ENCODE measurements at places on chromosomes 11 and 22. TPM values are rescaled to one million over a fixed set of nuclear protein-coding genes. Genes with fewer than 3 reads are reported as not detected.

AIFM3 gene
- total RNA-seq: 1.5 TPM

TSPAN18 gene
- 1.9 TPM for total RNA-seq

VSIG2 gene
- not detected for total RNA-seq

C11orf91 gene
- total RNA-seq: not detected

KRTAP5-7 gene
- total RNA-seq: not detected

KRTAP5-2 gene
- total RNA-seq: not detected

POU2AF2 gene
- not detected for total RNA-seq

DNA sequence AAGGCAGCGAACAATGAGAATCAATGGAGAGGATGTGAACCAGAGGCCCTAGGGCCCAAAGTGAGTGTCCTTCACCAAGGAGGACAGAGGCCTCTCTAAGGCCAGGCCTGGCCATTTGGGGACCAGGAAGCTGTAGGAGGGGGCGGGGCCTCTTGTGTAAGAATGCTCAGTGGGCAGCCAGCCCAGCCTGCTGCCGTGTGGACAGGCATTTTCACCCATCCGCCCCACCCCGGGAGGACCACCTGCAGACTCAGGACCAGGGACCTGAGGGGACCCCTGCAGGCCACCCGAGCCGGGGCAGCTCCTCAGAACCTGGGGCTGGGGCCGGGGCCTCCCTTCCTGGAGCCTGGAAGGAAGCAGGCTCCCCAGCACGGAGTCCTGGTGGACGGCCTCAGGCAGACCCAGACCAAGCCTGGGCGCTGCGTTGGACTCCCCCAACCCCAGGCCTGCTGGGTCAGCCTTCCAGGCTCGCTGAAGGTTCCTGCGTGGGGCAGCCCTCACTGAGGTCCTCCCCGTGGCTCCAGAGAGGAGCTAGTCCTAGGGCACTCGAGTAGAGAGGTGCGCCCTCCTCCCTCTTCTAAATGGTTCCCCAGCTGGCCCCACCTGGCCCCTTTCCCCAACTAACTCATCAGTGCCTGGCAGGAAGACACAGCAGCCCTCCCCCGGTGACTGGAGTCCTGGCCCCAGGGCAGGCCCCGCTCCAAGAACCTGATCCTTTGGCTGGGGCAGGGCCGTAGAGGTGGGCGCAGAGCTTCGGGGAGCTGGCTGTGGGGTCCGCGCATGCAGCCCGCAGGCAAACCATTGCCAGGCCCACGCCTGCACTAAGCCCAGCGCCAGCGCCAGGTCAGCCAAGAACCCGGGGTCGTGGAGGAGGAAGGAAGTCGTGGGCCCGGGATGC is 1.5 kb upstream of the TRABD start:
- DNase-seq: no peak

GRCh38 chr11:75492181-75492820 is 33.4 kb downstream of the GDPD5 start:
- peak; percentile 75 for DNase-seq

GRCh38 chr11:14446701-14447169 is 52.9 kb downstream of the COPB1 start:
- DNase-seq: no peak

GRCh38 chr11:119149018-119149785 is at the start of gene ABCG4:
ABCG4 (plus strand) TSS chr11:119149052; CDS start chr11:119149966, 914 bp downstream.
- no peak for DNase-seq

DNA sequence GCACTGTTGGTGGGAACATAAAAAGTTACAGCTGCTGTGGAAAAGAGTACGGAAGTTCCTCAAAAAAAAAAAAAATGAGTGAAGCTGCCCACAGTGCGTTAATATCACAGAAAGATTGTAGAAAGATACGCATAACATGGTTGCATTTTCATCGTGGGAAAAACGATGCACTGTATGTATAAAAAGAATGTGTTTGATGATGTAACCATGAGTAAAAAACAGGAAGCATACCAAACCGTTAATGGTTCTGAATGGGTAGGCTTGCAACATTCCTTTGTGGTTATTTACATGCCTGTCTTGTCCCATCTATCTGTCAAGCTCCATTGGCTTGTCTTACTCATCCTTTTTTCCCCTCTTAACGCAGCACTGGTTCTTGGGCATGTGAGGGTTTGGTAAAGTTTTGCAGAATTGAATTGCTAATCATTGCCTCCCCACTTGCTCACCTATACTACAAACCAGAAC is 33.8 kb upstream of the DKK3 start:
- DNase-seq: no peak

DNA sequence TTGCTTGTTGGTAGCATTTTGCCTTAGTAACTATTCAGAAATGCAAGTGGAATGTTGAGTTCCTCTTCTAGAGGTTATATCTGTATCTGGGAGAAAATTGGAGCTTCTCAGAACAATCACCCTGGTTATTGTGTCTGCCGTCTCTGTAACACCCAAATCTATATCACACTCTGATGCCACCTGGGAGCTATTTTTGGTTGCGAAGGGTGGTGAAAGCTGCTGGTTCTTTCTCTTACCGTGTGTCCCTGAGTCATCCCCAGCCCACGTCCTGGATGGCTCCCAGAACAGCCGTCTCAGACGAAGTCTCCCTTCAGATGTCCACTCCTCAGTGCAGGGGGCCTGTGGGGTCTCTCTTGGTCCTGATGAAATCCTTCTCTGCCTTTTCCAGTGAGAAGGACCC is 83.5 kb downstream of the C22orf31 start:
- no peak for DNase-seq

- no peak for DNase-seq
Observed at GRCh38 chr11:19864141-19865140, 151.8 kb downstream of the NAV2 start.

DNA sequence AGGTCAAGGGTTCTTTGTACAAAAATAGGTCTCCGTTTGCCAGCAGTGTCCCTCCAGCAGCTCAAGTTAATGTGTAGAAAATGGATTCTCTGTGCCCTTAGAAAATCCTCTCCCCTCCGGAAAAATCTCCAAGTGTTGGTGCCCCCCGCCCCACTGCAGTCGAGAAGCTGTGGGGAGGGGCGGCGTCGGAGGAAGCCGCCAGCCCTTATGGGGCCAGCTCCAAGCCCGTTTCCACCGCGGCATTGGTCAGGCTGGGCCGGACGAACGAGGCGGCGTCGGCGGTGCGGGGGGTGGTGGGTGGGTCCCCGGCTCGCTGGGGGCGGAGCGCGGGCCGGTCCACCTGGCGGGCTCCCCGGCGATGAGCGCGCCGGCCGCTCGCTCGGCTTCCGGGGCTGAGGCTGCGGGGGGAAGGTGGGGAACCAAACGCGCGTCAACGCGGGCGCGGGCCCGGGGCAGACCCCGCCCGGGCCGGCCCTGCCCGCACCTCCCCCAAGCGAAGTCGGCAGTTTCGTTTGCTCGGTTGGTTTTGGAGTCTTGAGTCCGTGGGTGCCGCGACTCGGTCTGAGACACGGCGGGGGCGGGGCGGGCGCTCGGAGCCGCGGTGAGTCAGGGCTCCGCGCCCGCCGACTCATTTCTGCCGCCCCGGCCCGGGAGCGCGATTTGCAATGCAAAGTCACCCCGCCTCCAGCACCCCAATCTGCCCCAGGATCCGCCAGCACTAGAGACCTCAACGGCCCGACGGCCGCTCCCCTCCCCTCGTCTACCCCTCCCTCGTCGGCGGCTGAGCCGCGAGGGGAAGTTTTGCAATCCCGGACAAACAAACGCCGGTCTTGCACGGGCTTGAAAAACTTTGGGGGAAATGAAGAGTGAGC is 1.4 kb downstream of the ASCL2 start:
- peak; percentile 64 for DNase-seq

DNA sequence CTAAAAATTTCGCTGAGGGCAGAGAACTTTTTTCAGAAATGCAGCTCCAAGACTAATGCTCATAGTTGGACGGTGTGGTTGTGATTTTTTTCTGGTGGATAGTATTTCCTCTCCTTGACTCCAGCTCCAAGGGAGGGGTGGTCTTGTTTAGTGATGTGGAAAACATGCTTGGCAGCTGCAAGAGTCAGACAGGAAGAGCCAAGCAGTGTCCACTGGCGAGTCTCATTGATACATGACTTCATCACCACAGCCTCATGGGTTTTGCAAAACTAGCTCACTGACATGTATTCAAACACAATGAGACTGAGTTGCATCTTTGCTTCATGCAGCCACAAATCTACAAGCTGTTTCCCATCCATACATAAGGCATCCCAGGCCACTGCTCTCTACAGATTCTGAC is 7.3 kb upstream of the KCNJ1 start:
- no peak for DNase-seq

DNA sequence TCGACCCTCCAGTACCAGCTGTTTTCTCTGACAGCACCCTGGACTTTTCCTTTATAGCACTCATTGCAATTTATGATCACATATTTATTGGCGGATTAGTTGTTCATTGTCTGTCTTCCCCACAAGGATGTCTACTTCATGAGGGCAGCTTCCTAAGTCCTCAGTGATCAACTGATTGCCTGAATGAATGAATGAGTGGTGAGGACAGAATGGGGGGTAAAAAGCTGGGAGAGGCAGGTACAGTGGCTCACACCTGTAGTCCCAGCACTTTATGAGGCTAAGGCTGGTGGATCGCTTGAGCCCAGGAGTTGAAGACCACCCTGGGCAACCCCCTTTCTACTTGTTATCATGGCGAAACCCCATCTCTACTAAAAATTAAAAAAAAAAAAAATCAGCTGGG is 11.1 kb upstream of the SOX10 start:
- no peak for DNase-seq

DNA sequence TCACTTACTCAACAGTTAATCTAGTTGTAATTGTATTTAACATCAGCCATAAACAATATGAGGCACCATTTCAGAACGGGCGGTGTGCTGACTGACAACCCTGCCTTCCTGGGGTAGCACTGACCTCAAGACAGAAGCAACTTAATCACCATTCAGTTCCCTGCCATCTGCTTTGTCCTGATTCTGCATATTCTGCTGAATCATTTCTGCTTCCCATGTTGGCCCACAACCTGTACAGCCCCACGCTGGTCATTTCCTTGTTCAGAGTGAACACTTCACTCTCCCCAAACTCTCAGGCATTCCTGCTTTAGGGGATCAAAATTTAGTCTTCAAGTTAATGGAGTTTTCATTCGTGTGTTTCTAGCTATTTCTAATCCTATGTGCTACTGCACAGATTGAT is 132.3 kb upstream of the ZBED5 start:
- no peak for DNase-seq

- no peak for DNase-seq
Observed at GRCh38 chr11:27423125-27423524, 49.5 kb downstream of the LGR4 start.

GRCh38 chr11:84720706-84721402 is 906.3 kb downstream of the DLG2 start:
- peak; percentile 2 for DNase-seq

GRCh38 chr11:66604155-66604554 is 11.2 kb downstream of the CCS start:
- DNase-seq: no peak

DNA sequence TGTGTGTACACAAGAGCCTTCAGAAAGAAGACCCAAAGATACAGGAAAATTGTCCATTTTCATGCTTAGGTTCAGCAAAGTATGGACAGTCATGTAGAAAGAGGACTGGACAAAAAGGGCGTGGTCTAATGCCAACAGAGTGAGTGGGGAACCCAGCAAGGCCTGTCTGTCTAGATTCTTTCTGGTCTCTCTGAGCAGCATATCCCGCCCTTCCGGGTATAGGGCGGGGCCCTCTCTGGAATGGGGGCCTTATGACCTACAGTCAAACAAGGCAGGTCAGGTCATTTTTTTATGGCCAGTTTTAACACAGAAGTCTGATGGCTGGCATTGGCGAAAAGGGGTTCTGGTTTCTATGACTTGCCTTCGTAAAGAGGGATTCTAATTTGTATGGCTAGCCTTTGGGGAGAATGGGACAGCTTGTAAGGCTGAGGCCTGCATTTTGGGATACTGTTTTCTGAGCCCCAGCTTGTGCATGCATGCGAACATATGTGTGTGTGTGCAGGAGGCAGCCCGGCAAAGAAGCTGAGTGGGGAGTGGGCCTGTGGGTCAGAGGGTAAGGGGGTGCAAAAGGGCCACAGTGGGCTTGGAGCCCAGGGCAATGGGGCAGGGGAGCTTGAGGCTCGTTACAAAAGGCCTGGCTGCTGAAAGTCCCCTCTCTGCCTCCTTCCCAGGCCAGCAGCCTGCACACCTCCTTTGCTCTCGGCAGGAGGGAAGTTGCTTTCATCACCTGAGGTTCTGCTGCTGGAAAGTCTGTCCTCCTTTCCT is 130.5 kb upstream of the B3GAT1 start:
- DNase-seq: no peak

- DNase-seq: no peak
Observed at GRCh38 chr11:66619080-66619554, 2.7 kb downstream of the RBM14 start.

DNA sequence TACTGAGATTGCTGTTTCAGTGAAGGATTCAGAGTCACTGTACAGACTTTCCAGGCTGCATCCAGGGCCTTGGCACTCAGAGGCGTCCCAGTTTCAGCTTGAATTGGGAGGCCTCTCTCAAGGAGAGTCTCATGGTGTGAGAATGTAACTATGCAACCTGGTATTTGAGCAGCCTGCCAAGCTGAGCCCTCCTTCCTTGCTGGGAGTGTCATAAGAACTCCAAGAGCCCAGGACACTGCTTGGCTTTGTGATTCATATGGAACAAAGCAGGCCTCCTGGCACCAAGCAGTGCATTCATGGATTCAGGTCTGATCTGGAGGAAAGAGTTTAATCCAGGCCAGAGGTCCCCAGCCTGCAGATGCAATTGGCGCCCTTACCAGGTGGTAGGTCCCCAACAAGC is 171.7 kb downstream of the DBX1 start:
- DNase-seq: no peak

DNA sequence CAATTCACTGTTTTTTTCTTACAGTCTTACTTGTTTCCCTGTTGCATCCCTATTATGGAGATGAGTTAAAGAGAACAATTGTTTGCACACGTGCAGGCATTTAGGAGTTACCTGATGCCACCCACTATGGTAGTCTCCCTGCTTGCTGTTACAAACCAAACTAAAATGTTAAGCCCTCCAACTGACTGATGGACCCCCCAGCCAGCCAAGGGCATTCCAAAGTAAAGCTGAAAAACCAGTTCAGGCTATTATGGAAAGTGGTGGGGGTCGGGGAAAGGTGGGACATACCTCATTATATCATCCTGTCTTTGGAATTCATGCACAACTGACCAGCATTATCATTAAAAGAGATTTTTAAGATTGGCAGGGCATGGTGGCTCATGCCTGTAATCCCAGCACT is 47.0 kb upstream of the GNAZ start:
- no peak for DNase-seq

DNA sequence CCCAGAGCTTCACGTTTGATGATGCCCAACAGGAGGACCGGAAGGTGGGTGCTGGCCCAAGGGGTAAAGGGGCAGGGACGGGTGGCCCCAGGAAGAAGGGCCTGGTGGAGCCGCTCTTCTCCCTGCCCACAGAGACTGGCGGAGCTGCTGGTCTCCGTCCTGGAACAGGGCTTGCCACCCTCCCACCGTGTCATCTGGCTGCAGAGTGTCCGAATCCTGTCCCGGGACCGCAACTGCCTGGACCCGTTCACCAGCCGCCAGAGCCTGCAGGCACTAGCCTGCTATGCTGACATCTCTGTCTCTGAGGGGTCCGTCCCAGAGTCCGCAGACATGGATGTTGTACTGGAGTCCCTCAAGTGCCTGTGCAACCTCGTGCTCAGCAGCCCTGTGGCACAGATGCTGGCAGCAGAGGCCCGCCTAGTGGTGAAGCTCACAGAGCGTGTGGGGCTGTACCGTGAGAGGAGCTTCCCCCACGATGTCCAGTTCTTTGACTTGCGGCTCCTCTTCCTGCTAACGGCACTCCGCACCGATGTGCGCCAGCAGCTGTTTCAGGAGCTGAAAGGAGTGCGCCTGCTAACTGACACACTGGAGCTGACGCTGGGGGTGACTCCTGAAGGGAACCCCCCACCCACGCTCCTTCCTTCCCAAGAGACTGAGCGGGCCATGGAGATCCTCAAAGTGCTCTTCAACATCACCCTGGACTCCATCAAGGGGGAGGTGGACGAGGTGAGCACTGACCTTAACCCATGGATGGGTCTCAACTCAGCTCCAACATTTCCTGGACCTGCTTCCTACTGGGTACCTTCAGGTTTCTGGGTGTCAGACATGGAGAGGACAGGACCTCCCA is 2.0 kb downstream of the RIC8A start:
- no peak for DNase-seq

All from natural killer cell (primary cell).